ENCODE measurements at places on chromosomes 7 and 10.

DNA sequence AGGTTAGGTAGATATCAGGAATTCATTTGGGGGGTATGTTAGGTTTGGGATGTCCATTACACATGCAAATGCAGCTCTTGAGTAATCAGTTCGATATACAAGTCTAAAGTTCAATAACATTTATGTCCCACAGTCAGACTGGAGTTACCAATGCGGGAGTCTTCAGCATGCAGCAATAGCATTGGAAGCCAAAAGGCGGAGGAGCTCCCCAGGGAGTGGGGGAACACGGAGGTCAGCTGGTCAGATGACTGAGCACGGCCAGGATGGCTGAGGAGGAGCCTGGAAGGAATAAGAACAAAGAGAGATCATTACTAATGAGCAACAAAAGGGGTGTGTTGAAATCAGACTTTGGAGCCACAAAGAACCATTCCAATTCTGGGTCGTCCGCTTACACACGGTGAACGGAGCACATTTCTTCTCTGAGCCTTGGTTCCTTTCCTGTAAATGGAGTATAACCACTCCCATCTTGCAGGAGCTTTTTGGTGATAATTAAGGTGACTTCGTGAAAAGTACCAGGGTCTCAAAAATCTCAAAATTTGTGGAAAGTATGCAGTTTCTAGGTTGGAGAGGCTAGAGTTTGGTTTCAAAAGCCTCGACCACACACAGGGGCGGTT, 478 bp upstream of the ZNF22 start:
- DNase-seq: peak; percentile 93

- DNase-seq: peak; percentile 78
Measured at GRCh38 chr10:114304017-114304570, 65.0 kb downstream of the VWA2 start.

- no peak for DNase-seq
Measured at GRCh38 chr7:28483908-28484605, 71.7 kb downstream of the CREB5 start.

DNA sequence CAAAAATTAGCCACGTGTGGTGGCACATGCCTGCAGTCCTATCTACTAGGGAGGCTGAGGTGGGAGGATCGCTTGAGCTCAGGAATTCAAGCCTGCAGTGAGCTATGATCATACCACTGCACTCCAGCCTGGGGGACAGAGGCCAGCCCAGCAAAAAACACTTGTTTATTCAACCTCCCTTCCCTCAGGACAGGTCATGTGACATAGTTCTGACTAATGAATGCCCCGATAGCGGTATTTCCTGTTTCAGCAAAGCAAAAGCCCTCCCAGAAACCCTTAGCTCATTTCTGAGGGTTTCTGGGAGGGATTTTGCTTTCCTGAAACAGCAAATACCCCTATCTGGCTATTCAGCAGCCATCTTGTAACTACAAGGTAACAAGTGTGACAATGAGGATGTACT, 157.1 kb downstream of the GATA3 start:
- DNase-seq: no peak

- no peak for DNase-seq
Measured at GRCh38 chr10:69385454-69386350, 31.0 kb downstream of the TACR2 start.

DNA sequence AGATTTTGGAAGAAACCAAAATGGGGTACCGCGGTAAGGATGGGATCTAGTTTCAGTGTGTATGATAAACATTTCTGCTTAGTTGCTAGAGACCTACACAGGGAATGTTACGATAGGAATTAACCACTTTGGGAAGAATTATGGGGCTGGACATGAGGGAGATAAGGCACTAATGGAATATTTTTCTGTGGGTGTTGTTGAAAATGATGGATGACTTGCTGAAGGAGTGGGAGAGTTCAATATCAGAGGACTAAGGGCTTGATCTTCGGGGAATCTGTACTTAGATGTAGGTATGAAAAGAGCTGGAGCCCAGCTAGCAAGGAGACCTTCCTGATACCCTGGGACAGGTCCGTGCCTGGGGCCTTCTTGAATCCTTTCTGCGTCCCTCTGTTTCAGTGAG, 303.7 kb downstream of the EXOC4 start:
- DNase-seq: no peak

GRCh38 chr10:75738924-75739323, 307.5 kb downstream of the LRMDA start:
- no peak for DNase-seq

DNA sequence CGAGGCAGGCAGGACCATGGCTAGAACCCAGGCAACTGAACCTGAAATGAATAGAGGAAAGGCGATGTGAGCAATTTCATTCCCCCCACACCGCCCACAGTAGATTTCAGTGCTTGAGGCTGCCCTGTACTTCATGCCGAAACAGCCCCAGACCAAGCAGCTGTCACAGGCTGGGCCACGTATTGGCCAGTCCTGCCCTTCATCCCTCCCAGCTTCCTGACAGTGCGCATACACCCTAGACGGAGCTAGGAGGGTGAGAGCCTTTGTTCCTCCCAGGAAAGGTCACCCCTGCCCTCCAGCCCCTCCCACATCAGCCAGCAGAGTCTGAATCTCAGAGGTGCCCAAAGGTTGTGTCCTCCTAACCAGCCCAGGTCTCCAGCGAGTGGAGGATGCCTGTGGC, 98.8 kb downstream of the ZMIZ1 start:
- DNase-seq: no peak

DNA sequence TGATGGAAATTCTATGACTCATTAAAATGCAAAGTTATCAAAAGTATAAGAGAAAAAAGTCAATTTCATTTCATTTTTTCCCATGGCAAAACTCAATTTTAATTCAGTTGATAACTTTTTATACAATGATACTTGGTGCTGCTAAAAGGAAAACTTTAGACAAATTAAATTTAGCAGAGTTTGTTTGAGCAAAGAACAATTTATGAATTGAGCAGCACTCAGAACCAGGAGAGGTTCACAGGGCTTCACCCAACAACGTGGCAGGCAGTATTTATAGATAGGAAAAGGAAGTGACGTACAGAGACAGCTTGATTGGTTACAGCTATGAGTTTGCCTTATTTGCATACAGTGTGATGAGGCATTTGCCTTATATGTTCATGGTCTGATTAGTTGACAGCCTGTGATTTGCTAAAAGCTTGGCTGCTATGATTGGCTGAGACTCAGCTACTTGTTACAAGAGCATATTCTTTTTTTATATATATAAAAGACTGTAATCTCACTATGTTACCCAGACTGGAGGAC, 157.2 kb upstream of the CELF2 start:
- DNase-seq: no peak

- DNase-seq: peak; percentile 35
Measured at GRCh38 chr10:103614306-103615158, 121.0 kb downstream of the NEURL1 start.

DNA sequence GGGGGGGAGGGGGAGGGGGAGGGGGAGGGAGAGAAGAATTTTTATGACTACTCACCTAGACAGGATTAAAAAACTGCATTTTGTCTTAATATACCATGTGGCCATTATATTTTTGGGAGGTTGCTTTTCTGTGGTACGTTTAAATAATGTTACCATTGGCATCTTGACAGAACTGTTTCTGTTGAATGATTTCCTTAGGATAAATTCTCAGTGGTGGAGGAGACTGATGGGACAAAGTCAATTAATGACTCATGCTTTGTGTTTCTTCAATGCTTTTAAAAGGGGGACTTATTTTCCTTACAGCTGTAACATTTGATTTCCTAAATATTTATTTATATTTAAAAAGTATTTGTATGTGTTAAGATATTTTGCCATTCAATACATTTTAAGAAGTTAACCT, 13.7 kb downstream of the AGR2 start:
- DNase-seq: no peak

DNA sequence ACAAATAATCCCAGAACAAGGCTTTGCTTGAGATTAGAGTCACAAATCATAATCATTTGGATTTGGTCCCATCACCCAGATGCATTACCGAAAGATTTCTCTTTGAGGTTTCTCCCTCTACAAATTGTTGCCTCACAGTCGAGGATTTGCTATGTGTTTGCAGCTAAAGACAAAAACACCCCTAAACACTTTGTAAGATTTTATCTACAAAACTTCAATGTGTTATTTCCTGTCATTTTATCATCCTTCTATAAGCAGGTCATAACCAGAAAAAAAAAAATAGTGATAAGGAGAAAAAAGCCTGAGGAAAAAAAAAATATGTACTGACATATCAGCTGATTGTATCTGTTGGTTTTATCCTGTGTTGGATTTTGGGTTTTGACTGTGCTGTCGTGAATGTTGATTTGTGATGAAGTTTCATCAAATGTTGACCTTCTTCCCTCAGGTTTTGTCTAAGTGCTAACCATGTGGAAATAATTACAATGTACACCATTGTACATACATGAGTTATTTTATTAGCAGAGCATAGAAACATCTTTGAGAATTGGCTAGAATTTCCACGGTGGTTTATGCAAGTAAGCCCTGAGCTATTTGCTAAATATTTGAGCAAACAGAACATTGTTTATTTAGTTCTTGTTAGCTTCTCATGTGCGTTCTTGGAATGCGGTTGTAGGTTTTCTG, 274.4 kb downstream of the NEBL start:
- no peak for DNase-seq

DNA sequence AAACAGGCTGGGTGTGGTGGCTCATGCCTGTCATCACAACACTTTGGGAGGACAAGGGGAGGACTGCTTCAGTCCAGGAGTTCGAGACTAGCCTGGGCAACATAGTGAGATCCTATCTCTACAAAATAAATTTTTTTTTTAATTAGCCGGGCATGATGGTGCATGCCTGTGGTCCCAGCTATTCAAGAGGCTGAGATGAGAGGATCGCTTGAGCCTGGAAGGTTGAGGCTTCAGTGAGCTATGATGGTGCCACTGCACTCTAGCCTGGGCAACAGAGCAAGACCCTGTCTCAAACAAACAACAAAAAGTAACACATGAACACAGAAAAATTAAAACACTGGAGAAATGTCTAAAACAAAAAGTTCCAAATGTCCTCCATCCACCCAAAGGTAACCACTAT, 22.9 kb downstream of the PIK3AP1 start:
- DNase-seq: no peak

GRCh38 chr10:42781893-42782445, 626 bp upstream of the BMS1 start:
- DNase-seq: peak; percentile 6

- DNase-seq: no peak
Measured at GRCh38 chr7:45053401-45053800, 35.4 kb downstream of the NACAD start.

GRCh38 chr10:59372543-59372942, 10.2 kb upstream of the FAM13C start:
- DNase-seq: no peak

GRCh38 chr10:35565602-35566081, 39.5 kb upstream of the GJD4 start:
- no peak for DNase-seq

DNA sequence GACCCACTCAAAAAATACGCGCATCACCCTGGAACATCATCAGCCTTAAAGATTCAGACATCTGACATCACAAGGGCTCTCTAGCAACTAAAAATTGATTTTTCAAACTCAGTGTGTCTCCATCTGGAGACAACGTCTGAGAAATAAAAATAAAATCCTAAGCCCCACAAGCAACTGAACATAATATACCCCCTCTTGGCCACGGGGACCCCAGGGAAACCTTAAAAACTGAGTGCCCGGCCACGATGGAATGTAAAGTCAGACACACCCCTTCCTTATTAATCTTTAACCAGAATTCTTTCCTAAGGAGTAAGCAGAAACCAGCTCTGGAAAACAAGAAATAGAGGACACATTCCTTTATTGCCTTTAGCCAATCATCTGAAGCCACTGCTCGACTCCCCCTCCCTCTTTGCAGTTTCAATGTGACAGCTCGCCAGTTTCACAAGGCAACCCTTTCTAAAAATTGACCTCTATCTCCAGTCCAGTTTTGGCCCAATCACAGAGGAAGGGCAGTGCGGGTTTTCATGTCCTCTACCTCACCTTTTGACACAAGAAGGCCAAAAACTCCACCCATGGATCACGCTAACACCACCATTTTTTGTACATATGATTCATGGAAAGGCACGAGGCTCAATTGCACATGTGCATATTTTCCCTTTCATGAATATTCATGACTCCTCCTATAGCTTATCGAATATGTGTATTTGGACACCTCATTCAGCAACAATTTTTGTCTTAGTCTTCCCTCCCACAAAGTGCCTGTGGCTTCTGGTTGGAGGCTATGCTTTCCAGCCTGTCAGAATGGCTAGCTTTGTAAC, 24.2 kb downstream of the IFIT3 start:
- DNase-seq: no peak

- no peak for DNase-seq
Measured at GRCh38 chr7:7816084-7816483, 97.7 kb upstream of the RPA3 start.

DNA sequence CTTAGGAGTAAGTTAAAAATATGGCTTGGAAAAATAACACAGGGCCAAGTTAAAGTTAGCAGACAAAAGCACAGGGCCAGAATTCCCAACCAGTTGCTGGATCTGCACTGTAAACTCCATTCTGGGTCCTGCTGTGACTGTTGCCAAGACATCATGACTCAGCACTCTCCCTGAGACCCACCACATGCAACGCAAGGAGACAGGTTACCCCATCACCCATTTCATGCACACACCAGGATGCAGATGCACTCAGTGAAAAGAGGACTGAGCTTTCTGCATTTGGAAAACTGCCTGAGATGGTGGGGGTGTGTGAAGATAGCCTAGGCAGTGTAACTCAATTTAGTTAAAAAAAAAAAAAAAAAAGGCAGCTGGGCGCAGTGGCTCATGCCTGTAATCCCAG, 97.6 kb upstream of the ZNF438 start:
- peak; percentile 52 for DNase-seq

GRCh38 chr10:36185097-36185496, 543.0 kb upstream of the FZD8 start:
- DNase-seq: no peak

DNA sequence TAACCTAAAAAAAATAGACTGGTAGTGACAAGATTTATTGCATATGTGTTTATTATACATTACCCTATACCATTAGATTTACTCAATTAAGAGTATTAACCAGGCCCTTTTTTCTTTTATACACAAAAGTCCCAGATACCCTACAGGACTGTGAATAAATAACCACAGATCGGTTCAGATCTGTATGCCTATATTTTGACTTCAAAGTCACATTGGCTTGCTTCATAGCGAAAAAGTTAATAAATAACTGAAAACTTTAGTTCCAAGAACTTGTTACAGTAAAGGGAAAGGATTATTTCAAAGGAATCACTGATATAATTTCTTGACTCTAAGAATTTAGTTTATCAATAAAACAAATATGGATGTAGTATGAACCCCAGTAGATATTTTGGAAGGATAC, 41.8 kb upstream of the FMC1 start:
- no peak for DNase-seq

DNA sequence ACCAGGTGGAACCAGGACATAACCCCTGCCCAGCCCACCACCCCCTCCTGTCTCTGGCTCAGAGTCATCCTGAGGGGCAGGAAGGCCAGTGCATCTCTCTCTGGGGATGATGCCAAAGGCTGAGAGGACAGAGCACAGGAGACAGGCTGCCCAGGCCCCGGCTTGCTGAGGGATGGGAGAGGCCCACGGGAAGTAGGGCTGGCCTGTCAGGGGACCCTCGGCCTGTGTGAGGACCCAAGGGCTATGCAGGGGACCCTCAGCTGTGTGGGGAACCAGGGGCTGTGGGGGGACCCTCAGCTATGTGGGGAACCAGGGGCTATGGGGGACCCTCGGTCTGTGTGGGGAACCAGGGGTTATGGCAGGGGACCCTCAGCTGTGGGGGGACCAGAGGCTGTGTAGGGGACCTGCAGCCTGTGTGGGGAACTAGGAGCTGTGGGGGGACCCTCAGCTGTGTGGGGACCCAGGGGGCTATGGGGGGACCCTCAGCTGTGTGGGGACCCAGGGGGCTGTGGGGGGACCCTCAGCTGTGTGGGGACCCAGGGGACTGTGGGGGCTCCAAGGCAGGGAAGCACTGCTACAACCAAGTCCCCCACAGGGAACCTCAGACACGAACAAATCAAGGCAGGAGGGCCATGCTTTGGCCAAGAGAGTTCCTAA, 27.7 kb downstream of the EBF3 start:
- DNase-seq: no peak

Data from NB4 (cell line).